ENCODE measurements at places on chromosomes 13 and 19.

- no peak for DNase-seq
Measured at GRCh38 chr13:32495429-32495828, 43.2 kb downstream of the N4BP2L2 start.

GRCh38 chr19:33661336-33661735 is 39.6 kb downstream of the CHST8 start:
- DNase-seq, result no peak

- DNase-seq, result no peak
Measured at GRCh38 chr19:48674216-48674809, 1.5 kb upstream of the NTN5 start.

DNA sequence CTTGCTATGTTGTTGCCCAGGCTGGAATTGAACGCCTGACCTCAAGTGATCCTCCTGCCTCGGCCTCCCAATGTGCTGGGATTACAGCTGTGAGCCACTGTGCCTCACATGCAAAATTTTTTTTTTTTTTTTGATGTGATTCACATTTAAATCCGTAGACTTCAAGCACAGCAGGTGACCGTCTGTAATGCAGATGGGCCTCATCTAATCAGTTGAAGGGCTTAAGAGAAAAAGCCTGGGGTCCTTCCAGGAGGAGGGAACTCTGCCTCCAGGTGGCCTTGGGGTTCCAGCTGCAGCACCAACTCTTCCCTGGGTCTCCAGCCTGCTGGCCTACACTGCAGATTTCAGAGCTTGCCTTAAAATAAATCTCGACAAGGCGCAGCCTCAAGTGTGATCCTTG is 43.6 kb downstream of the GADD45B start:
- DNase-seq, result no peak

DNA sequence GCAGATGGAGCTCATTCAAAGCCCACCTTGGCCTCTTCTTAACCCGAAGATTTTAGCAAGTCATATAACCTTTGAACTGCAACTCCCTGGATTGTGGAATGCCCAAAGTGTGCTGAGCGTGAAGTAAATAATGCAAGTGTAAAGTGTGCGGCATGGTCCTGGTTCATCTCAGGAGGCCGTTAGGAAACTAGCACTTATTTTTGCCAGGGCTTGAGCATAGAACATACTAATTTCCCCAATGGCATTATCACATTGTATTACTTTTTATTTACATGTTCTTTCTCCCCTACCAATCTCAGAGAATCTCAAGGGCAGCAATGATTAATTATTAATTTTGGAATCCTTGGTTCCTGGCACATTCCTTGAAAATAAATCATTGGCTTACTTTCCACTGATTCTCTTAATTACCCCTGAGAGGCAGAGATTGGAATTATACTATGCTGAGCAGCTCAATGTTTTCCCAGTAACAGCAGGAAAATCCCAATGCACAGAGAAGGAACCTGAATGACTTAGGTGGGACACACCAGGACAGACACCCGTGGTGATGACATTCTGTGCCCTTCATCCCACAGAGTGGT is 128.8 kb upstream of the GJB6 start:
- no peak for DNase-seq

- DNase-seq, result no peak
Measured at GRCh38 chr19:3057275-3057714, 5.0 kb downstream of the TLE5 start.

DNA sequence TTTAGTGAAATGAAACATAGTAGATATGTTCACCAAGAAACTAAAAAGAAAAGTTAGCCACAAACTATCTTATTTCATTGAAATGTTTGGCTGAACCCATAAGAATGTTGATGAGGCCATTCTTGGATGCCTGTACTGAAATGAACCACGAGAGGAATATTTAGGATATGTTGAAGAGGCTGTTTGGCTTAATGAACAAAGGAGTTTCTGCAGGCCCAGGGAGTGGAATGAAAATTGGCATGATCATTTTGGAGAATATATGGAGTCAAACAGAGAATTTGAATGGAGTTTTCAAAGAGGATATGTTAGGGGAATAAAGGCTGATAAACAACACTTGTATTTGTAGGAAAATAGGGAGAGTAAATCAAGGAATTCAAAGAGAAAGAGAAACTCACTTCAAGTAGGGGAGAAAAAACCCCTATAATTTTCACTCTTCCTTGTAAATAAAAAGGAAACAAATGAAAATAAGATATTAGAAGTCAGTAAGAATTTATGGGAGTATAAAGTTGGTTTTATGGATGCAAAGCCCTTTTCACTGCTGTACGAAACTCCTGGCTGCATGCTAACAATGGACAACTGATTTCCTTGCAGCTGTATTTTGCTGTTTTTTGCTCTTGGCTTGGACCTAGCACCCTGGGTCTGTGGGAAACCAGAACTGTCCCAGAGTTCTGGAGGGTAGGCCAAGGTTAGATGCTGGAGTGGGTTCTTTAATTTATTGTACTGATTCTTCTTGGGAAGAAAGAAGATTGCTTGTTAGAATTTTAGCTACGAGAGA is 36.5 kb downstream of the KL start:
- no peak for DNase-seq

DNA sequence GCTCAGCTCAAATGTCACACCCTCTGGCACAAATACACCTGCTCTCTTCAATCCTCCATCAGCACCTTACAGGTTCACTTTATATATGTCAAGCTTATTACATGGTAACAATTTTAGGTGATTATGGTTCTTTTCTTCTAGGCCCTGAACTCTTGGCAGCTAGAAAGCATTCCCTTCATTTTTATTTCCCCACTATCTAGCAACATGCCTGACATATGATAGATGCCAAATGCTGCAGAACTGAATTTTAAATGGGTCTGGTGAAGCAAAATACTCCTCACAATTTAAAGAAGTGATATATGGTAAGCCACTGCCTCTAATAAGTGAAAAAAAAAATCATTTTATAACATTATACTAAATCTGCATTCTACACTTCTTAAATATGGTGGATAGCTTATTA is 95.2 kb downstream of the USP12 start:
- DNase-seq, result no peak

GRCh38 chr19:9956956-9957355 is 20.6 kb upstream of the OLFM2 start:
- DNase-seq, result no peak

DNA sequence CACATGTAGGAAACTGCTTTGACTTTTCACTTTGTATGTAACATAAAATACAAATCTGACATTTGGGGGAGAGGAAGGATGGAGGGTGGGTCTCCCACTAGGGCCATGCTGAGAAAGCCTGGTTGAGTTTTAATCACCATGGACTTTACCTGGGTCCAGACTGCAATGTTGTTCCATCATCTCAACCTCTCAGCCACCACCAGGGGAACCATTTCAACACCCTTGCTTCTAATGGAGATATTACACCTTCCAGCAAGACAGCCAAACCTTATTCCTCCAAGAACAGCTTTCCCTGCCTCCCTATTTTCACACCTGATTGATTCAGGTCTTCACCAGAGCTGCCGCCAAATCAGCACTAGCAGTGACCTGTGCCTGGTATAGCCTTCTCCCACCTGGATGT is 56.0 kb downstream of the ZAR1L start:
- DNase-seq, result no peak

DNA sequence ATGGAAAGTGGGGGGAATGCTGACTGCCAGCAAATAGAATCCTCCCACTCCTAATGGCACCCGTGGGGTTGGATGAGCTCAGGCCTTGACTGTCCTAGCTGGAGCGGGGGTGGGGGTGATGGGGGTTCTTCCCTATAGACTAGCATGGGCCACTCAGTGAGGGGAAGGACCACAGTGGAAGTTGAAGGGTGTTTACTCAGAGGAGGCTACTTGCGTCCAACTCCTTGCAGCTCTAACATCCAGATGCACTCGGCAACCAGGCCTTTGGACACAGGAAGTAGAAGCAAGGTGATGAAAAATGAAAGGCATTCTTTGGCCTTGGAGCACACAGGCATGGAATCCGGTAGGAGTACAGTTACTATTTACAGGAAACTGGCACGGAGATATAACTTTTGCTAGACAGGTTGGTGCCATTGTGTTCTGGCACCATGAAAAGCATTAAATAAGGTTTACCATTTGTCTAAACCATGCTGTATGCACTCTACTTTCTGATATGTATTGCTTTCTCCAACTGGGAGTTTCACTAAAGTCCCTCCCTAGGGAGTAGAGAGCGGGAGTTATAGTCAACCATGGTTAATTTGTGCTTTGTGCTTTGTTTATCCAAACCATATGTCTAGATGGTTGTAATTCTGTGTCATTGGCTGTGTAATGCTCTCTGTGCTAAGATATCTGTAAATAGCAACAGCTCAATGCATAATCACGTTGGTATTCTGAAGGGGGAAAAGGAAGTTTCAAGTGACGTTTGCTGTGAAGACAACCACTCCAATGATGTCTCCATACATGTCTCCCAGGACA is 125.3 kb downstream of the TSHZ3 start:
- DNase-seq, result no peak

GRCh38 chr13:30739761-30740642 is 4.7 kb downstream of the ALOX5AP start:
- peak; percentile 32 for DNase-seq

DNA sequence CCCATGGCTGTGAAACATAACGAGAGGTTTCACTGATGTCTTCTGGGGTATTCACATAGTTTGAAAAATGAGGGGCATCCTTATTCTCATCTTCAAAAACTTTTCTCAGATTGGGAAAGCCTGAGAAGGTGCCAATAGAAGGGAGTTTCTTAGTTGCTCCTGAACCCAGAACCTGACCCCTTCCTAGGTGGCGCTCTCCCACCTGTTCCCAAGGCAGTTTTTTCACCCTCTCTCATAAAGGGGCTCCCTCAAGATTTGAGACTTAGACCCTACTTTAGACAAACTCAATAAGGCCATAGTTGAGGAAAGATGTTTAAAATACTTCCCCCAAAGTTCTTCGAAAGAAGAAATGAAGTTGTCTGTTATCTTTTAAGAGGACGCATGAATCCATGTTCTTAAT is 142.2 kb downstream of the FGF9 start:
- no peak for DNase-seq

- no peak for DNase-seq
Measured at GRCh38 chr13:35824395-35824794, 306.8 kb downstream of the DCLK1 start.

- DNase-seq, result no peak
Measured at GRCh38 chr13:33838647-33839046, 20.7 kb downstream of the RFC3 start.

GRCh38 chr13:43730642-43731041 is 56.1 kb downstream of the ENOX1 start:
- DNase-seq, result no peak

All from stimulated activated CD8-positive, alpha-beta memory T cell treated with anti-CD3 and anti-CD28 coated beads, Interleukin-7, amount 100 ng/mL, for 1 hour (primary cell).